Activated CD4-positive, CD25-positive, alpha-beta regulatory T cell treated with anti-CD3 and anti-CD28 coated beads, Interleukin-2, amount 50 U/mL, for 24 hours (primary cell): ENCODE measurements at places on chromosomes 6 and 20.

DNA sequence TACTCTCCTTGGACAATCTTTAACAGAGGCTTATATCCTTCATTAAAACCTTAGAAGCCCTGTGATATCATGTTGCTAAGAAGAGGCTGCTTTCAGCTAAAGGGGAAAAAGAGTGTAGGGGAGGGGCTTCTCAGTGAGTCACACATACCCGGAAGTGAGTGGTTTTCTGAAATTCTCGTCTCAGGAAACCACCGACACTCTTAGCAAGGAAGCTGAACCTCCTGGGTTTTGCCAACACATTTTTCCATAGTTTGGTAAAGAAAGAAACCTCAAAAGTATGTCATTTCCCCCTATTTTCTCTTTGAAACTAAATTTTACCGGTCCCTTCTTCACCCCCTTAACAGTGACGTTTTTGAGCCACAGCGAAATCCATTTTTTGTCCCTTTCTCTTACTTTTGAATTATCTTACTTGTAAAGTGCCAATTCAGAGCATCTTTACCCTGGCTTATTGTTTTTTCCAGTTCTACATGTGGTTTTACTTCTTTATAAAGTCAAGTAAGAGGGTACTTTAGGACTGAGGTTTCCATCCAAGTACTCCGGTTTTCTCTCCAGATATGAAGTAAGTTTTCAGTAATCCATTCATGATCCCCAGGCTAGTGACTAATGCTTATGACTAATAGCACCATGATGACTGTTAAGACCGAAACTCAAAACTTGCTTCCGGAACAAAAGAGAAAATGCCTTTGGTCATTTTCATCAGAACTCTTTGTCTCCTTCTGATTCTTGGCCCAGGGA lies 219.3 kb downstream of the ARHGAP18 start:
- peak; percentile 87 for ATAC-seq

DNA sequence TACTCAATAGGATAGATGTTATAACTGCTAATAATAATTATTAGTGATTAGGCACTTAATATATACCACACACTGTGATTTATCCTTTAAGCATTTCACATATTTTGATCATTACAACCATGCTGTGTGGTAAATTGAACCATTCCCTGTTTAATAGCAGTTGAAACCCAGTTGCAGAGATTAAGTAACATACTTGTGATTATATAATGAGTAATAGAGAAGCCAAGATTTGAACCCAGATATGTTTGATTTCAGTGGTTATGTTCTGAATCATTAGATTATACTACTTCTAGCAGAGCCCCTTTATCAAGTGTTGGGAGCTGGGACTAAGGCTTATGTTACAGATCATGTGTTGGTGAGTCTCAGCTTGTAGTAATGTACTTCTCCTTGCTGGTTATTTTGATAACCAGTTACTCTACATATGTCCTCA lies 44.1 kb downstream of the STK4 start:
- ATAC-seq, result peak; percentile 81

DNA sequence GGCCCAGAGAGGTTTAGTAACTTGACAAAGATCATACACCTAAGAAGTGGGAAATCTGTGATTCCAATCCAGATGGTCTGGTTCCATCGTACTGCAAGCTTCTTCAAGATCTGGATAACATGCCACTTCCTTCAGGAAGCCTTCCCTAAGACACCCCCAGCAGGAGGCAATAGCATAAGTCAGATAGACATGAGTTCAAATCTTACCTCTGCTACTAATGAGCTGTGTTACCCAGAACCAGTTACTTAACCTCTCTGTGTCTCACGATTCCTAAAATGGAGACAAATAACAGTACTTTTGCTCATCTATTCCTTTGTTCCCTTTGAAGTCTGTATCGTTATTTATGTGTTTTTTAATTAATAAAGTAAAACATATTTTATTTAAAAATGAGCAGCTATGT lies 22.3 kb upstream of the OCSTAMP start:
- ATAC-seq, result no peak

- no peak for ATAC-seq
Measured at GRCh38 chr6:82227770-82228169, 19.8 kb downstream of the IBTK start.

DNA sequence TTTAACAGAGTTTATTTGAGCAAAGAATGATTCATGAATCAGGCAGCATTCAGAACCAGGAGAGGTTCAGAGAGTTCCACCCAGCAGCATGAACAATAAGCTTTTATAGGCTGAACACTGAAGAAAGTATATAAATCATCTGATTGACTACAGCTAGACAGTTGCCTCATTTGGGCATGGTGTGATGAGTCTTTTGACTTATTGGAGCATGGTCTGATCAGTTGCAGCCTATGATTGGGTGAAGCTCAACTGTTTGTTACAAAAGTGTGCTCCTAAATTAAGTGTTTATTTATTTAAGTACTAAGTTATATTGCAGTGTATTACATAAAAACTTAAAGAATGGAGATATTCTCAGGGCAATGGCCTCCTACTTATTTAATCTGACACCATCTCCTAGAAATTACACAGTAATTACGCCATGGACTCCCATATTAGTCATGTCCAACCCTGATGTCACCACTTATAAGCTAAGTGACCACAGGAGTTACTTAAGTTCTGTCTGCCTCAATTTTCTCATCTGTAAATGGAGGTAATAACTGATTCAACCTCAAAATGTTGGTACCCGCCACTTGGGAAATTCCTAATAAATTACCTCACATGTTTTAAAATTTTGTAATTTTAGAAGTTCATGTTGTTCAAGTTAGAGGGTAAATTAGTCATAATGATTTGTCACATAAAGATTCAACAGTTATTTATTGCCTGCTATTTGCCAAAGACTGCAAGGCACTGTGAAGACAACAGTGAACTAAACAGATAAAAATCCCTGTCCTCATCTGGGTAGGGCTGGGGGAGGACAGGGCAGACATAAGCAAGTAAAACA lies 15.2 kb upstream of the ROS1 start:
- no peak for ATAC-seq

GRCh38 chr20:17960927-17961586 lies 7.5 kb downstream of the SNX5 start:
- ATAC-seq, result peak; percentile 39

- ATAC-seq, result no peak
Measured at GRCh38 chr6:167020206-167020605, 21.0 kb downstream of the CEP43 start.

- no peak for ATAC-seq
Measured at GRCh38 chr6:92779746-92780145, 639.6 kb downstream of the EPHA7 start.

- no peak for ATAC-seq
Measured at GRCh38 chr6:169558774-169559441, 142.9 kb downstream of the WDR27 start.

- ATAC-seq, result no peak
Measured at GRCh38 chr6:79495246-79495645, 42.0 kb downstream of the LCA5 start.

DNA sequence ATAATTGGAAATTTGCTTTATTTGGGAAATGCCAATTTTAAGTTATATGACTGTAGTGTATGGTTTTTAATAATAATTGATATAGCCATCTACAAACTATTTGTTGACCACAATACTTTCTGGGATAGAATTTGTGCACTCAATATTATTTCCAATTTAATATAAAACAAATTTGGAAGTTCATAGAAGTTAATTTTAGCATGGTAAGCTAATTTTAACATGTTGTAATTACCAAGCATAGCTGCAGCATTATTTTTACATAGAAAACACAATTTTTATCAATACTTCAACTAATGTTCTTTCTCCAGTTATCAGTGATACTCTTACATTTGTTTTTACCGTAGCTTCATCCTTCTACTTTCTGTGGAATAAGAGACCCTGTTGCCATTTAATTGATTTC lies 100.8 kb downstream of the L3MBTL3 start:
- ATAC-seq, result no peak

DNA sequence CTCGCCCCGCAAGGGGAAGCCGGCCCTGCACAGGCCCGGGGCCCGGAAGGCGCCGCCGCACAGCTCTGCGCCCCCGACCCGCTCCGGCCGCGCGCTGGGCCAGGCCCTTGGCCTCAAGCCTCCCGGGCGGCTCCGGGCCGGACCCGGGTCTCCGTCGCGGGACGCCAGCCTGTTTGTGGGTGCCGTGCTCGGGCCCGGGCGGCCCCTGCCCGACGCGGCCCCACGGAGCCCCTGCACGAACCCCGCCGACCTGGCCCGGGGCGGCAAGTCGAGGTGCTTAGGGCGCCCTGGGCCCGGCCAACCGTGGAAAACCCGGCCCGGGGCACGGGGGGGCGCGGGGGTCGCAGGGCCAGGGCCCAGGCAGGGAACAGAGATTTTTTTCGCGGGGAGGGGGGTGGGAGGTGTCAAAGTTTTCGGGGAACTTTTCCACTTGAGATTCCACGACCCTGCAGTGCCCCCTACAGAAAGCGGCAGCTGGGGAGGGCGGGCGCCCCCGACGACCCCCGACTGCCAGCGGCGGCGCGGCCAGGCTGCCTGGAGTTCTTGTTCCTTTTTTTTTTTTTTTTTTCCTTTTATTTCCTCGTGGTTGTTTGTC lies 805 bp upstream of the STX16 start:
- peak; percentile 9 for ATAC-seq

DNA sequence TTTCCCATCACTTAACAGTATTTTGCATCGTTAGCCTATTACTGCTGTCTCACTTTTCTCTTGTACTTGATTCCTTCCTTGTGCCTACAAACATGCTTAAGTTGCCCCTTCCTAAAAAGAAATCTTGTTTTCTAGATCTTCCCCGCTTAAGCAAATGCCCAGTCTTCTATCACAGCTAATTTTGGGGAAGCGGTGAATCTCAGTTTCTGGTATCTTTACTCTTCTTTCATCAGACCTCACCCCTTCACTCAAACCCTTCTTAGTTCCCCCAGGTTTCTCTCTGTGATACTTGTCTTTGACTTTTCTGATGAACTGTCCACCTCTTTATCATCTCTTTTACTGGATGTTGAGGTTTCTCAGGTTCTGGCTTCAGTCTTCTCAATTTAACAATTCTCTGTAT lies 14.2 kb downstream of the VAPB start:
- ATAC-seq, result no peak

- ATAC-seq, result no peak
Measured at GRCh38 chr6:142185641-142186040, 38.6 kb downstream of the VTA1 start.

- no peak for ATAC-seq
Measured at GRCh38 chr20:4581838-4582237, 139.9 kb upstream of the PRND start.

GRCh38 chr6:47135772-47136171 lies 93.6 kb upstream of the ADGRF1 start:
- ATAC-seq, result no peak

GRCh38 chr6:52143551-52143950 lies 42.6 kb upstream of the IL17A start:
- ATAC-seq, result no peak

DNA sequence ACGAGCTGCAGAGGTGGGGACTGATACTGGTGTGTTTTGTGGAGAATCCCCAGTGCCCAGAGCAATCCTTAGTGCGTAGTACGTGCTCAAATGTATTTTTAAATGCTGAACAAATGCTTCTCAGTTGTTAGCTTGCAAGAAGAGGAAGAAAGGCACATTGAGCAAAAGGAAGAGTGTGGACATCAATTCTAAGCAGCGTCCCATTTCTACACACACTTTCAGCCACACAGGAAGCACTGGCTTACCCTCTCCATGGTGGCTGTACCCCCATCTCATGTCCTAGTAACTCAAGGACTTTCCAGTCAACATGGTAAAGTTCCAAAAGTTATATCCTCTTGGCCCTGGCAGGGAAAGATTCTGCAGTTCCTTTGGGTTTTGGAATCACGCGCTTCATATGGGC lies 98.8 kb upstream of the NXT1 start:
- ATAC-seq, result no peak

GRCh38 chr6:128395596-128395995 lies 124.8 kb downstream of the PTPRK start:
- no peak for ATAC-seq

DNA sequence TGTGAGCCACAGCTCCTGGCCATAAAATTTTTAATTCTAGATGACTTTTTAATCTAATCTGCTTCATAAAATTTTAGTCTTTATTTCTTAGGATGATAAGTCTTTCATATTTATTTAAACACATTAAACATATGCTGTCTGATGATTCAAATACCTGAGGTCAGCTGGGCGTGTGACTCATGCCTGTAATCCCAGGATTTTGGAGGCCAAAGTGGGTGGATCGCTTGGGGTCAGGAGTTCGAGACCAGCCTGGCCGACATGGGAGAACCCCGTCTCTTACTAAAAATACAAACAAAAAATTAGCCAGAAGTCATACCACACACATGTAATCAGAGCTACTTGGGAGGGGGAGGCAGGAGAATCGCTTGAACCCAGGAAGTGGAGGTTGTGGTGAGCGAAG lies 53.1 kb downstream of the RBM24 start:
- no peak for ATAC-seq

DNA sequence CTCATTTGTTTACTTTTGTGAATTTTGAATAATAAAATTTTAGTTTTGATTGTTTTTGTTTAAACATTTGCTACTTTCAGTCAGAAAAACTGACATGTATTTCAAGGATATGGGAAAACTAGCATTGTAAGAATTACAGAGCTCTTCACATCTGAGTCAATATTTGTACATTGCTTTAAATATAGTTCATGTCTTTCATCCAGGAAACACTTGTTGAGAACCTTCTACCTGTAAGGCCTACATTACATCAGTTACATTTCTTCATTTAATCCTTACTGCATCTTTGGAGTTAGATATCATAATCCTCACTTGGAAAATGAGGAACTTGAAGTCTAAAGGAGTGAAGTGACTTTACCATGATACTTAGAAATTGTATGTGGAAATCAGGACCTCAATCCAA lies 242.9 kb downstream of the KCNQ5 start:
- no peak for ATAC-seq

- ATAC-seq, result no peak
Measured at GRCh38 chr6:109340811-109341210, 41.5 kb downstream of the CD164 start.

- no peak for ATAC-seq
Measured at GRCh38 chr6:107443608-107444267, 15.6 kb downstream of the PDSS2 start.

GRCh38 chr6:10266061-10266460 lies 148.8 kb downstream of the TFAP2A start:
- no peak for ATAC-seq

DNA sequence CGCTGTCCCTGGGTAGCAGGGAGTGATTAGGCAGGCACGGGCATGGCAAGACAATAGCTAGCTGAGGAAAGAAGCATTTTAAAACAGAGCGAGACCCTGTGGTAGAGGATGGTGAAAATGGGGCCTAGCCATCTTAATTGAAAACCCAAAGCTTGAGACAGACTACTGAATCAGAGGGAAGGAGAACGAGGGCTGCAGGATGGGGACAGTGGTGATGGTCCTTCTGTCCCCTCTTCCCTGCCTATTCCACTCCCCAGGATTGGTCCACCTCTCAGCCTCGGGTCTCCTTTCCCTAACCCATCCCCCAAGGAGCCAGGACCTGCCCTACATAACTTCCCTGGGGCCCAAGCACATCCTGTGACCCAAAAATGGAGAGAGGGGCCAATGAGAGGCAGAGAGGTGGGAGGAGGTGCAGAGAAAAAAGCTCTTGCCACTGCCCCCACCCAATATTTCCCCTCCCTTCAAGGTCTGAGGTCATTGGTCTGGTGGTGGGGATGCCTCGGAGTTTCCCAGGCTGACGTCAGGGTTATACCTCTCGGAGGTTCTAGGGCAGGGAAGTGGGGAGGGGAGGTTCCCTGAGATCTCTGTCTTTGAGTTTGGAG lies 884 bp upstream of the CUTA start:
- no peak for ATAC-seq

- no peak for ATAC-seq
Measured at GRCh38 chr6:54525731-54526130, 217.5 kb downstream of the TINAG start.
